ENCODE measurements at places on chromosomes 7 and 10. TPM values are rescaled to one million over a fixed set of nuclear protein-coding genes. Genes with fewer than 3 reads are reported as not detected.

The GIMAP6 gene
- 0.23 TPM for total RNA-seq

DNA sequence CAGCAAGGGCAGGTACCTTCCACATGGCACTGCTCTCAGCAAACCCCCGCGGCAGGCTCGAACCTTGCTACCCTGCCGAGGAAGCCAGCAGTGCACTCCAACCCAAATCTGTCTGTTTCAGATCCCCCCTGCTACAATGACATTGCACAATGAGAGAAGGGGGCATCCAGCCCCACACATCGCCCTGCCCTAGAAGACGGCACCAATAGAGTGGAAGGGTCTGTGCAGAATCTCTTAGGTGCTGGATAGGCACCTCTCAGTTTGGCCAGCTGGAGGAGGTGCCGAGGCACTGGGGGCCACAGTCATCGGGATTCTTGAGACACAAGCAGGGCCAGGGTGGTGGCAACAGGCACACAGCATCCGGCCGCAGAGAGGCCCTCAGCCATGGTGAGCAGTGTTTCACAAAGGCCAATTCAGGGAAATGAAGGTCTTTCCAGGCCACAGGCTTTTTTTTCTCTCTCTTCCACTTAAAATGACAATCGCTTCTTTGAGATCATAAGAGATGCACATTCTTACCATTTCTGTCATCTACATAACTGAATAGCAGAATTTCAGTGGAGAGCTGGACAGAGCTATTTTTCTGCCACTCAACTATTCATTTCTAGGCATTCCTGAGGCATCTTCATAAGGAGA, 281.3 kb downstream of the TNS3 start:
- H3K4me3 ChIP-seq, result no peak overlapping the region
- H3K27me3 ChIP-seq, result no peaks in the 10 kb centered on the region
- DNase-seq, result no peak
- peaks cover 68% of the 10 kb centered on the region for H3K36me3 ChIP-seq
- H3K4me1 ChIP-seq, result peaks cover 9% of the 10 kb centered on the region

- H3K27ac ChIP-seq, result no peak overlapping the region
- H3K4me1 ChIP-seq, result no peaks in the 10 kb centered on the region
- DNase-seq, result no peak
- no peaks in the 10 kb centered on the region for H3K27me3 ChIP-seq
Measured at GRCh38 chr7:71652510-71652909, 520.6 kb downstream of the GALNT17 start.

GRCh38 chr10:10946801-10947200, 70.9 kb upstream of the CELF2 start:
- no peaks in the 10 kb centered on the region for H3K4me1 ChIP-seq
- no peak overlapping the region for H3K27ac ChIP-seq
- H3K27me3 ChIP-seq, result no peaks in the 10 kb centered on the region
- no peak overlapping the region for H3K4me3 ChIP-seq

DNA sequence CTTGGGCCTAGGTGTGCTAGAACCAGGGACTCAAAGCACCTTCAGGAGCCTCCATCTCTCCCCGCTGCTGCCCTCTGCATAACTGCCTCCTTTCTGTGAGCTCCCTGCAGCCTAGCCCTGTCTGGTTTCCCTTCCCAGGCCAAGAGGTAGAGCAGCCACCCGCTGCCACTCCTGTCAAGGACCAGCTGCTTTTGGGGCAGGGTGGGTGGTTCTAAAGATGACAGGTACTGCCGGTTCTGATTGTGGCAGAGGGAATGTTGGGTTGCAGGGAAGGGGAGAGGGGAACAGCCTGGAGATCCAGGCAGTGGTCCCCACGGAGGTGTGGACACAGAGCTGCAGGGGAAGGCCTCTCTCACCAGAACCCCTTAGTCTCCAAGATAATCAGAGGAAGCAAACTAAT, 3.7 kb upstream of the FLNC start:
- H3K27ac ChIP-seq, result no peak overlapping the region
- no peaks in the 10 kb centered on the region for H3K27me3 ChIP-seq
- H3K36me3 ChIP-seq, result no peaks in the 10 kb centered on the region
- DNase-seq, result no peak

- H3K4me1 ChIP-seq, result no peaks in the 10 kb centered on the region
- DNase-seq, result no peak
- no peak overlapping the region for H3K27ac ChIP-seq
- no peaks in the 10 kb centered on the region for H3K36me3 ChIP-seq
Measured at GRCh38 chr7:45873355-45873754, 473 bp upstream of the CCDC201 start.

GRCh38 chr7:103387242-103387641, 39.8 kb downstream of the PSMC2 start:
- H3K27me3 ChIP-seq, result peaks cover 4% of the 10 kb centered on the region
- DNase-seq, result no peak

- no peaks in the 10 kb centered on the region for H3K4me1 ChIP-seq
- DNase-seq, result no peak
- no peaks in the 10 kb centered on the region for H3K27me3 ChIP-seq
- no peak overlapping the region for H3K27ac ChIP-seq
Measured at GRCh38 chr7:31663072-31663471, 23.9 kb upstream of the PPP1R17 start.

GRCh38 chr7:129334473-129334872, 99.8 kb upstream of the STRIP2 start:
- no peak overlapping the region for H3K4me3 ChIP-seq
- H3K36me3 ChIP-seq, result no peaks in the 10 kb centered on the region
- peaks cover 3% of the 10 kb centered on the region for H3K4me1 ChIP-seq
- no peak overlapping the region for H3K27ac ChIP-seq
- no peak for DNase-seq

The BTBD16 gene
- 0.82 TPM for total RNA-seq

GRCh38 chr10:132444877-132445351, 47.9 kb downstream of the PWWP2B start:
- peak overlapping the region; percentile 98 for H3K27ac ChIP-seq
- peak overlapping the region; percentile 23 for H3K4me3 ChIP-seq
- DNase-seq, result no peak
- H3K36me3 ChIP-seq, result no peaks in the 10 kb centered on the region

The HOXA2 gene
- 2.9 TPM for total RNA-seq

- no peak for DNase-seq
- no peaks in the 10 kb centered on the region for H3K36me3 ChIP-seq
- H3K4me3 ChIP-seq, result no peak overlapping the region
- no peak overlapping the region for H3K27ac ChIP-seq
Measured at GRCh38 chr7:33705333-33705833, 200.0 kb upstream of the BMPER start.

The NEURL1 gene
- total RNA-seq, result 0.10 TPM

Data from Panc1 (cell line).